Peyer's patch (tissue), 4 donors: ENCODE measurements at places on chromosomes 1 and 21. TPM values are rescaled to one million over a fixed set of nuclear protein-coding genes. Genes with fewer than 3 reads are reported as not detected.
A peak's percentile ranks its signal among the peaks of the same experiment; 100 is the strongest.

GRCh38 chr1:60825593-60825992 is 256.8 kb upstream of the NFIA start:
- H3K36me3 ChIP-seq, result no peaks in the 10 kb centered on the region
- no peak overlapping the region for H3K27ac ChIP-seq
- no peak overlapping the region for H3K4me3 ChIP-seq

DNA sequence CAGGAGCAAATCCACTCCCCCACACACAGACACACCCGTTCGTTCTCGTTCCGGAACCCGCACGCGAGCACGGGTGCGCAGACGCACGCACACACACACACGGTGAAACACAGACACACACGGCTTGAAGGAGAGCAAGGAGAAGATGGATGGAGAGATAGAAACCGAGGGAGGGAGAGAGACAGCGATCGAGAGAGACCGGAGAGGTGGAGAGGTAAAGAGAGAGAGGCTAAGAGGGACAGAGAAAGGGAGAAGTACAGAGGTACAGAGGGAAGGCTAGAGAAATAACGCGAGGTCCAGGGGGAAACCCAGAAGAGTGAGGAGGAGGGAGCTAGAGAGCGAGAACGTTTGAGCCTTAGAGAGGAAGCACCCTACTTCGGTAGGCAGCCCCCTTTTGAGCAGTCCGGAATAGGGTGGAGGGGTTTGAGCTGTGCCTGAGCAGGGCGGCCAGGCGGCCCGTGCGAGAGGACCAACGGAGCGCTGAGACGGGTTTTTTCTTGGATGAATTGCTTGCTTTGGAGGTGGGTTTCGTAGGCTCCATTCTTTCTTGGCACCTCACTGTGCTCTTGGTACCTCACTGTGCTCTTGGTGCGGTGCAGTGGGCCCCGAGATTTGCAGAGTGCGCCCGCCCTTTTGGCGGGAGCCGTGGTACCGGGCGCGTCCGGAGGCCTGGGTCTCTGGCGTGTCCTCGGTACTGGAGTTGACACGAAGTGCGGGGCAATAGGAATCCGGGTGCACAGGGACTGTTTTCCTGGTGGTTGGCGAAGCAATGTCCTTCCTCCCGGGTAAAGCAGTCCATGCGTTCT is 88.4 kb upstream of the RHOU start:
- H3K4me3 ChIP-seq, result peak overlapping the region; percentile 46
- peaks cover 20% of the 10 kb centered on the region for H3K4me1 ChIP-seq
- H3K36me3 ChIP-seq, result no peaks in the 10 kb centered on the region
- no peak overlapping the region for H3K27ac ChIP-seq

The RPE65 gene
- total RNA-seq, result not detected

GRCh38 chr1:223091896-223092295 is 51.2 kb downstream of the TLR5 start:
- no peaks in the 10 kb centered on the region for H3K36me3 ChIP-seq
- H3K4me3 ChIP-seq, result no peak overlapping the region
- H3K27me3 ChIP-seq, result no peaks in the 10 kb centered on the region
- no peaks in the 10 kb centered on the region for H3K4me1 ChIP-seq

DNA sequence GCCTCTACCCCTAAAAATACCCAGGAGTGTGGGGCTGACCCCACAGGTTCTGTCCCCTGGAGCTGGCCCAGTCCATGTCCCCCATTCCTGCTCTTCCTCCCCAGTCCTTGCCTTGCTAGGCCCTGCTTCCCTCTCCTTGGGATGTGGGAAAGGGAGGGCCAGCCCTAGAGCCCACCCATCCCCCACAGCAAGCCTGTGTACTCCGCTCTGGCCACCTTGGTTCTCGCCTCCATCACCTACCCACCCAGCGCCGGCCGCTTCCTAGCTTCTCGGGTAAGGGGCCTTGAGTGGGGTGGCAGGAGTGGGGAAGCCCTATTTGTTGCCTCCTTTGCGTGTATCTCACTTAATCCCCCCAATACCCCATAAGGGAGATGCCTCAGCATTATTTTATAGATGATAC is 6.7 kb downstream of the CLCNKB start:
- H3K4me3 ChIP-seq, result no peak overlapping the region
- no peaks in the 10 kb centered on the region for H3K27me3 ChIP-seq
- H3K4me1 ChIP-seq, result no peaks in the 10 kb centered on the region
- H3K27ac ChIP-seq, result no peak overlapping the region

GRCh38 chr1:212315184-212315583 is 30.0 kb downstream of the PPP2R5A start:
- no peak overlapping the region for H3K4me3 ChIP-seq
- H3K27ac ChIP-seq, result no peak overlapping the region
- no peaks in the 10 kb centered on the region for H3K36me3 ChIP-seq
- peaks cover 6% of the 10 kb centered on the region for H3K4me1 ChIP-seq

The MX2 gene
- 17.7 TPM for total RNA-seq

GRCh38 chr1:114353262-114353661 is 157.7 kb downstream of the TRIM33 start:
- no peak overlapping the region for H3K27ac ChIP-seq
- DNase-seq, result no peak
- H3K27me3 ChIP-seq, result no peaks in the 10 kb centered on the region

DNA sequence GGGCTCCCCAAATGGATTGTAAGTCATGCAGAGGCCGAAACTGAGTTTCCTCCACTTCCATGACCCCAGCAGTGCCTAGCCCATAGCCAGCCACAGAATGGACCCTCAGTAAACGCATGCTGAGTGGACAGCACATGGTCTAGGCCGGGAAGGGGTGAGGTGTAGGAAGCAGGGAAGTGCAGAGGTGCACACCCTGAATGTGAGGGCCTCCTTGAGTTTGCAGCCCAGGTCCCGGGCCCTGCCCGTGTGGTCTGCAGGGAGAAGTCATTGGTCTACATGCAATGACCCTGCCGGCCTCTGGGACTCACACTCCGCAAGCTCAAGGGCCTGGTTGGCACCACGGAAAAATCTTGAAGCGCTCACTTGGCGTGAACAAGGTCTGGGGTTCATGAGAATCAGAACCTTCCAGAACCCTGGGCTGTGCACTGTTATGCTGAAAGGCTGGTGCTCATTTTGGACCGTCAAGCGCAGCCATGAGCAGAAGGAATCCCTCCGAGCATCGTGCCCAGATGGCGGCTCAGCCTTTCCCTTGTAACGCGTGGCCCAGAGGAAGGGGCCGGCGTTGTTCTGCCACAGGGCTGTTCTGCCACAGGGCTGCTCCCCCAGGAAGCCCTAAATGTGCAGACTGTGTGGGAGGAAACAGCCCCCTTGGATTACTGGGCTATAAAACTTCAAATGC is 66.4 kb downstream of the PSMG1 start:
- no peaks in the 10 kb centered on the region for H3K36me3 ChIP-seq
- no peaks in the 10 kb centered on the region for H3K4me1 ChIP-seq
- no peak overlapping the region for H3K4me3 ChIP-seq
- H3K27ac ChIP-seq, result no peak overlapping the region
- no peaks in the 10 kb centered on the region for H3K27me3 ChIP-seq

DNA sequence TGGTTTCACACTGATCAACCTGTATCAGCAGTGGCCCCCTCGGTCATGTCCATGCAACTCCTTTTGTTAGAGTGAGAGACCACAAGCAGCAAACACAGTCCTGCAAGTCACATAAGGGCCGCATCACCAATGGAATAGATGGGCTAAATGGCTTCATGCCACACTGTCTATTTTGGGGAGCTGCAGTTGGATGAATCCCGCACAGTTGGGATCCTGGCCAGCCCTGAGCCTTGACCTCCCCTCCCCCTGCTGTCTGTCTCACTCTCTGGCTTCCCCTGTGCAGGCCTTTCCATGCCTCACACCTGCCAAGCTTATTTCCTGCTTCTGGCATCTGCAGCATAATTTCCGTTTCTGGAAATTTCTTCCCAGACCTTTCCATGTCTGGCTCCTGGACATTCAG is 57.0 kb downstream of the CNIH3 start:
- H3K27me3 ChIP-seq, result no peaks in the 10 kb centered on the region
- no peaks in the 10 kb centered on the region for H3K36me3 ChIP-seq
- no peak overlapping the region for H3K4me3 ChIP-seq
- H3K27ac ChIP-seq, result no peak overlapping the region

The CFHR5 gene
- not detected for total RNA-seq

GRCh38 chr21:36839123-36839522 is 127.3 kb downstream of the HLCS start:
- no peak overlapping the region for H3K4me3 ChIP-seq
- DNase-seq, result no peak
- H3K27me3 ChIP-seq, result no peaks in the 10 kb centered on the region
- H3K4me1 ChIP-seq, result no peaks in the 10 kb centered on the region
- H3K36me3 ChIP-seq, result no peaks in the 10 kb centered on the region

GRCh38 chr1:181541458-181541857 is 58.1 kb downstream of the CACNA1E start:
- H3K4me3 ChIP-seq, result no peak overlapping the region
- no peak for DNase-seq
- H3K27me3 ChIP-seq, result no peaks in the 10 kb centered on the region
- H3K27ac ChIP-seq, result no peak overlapping the region
- H3K36me3 ChIP-seq, result no peaks in the 10 kb centered on the region

DNA sequence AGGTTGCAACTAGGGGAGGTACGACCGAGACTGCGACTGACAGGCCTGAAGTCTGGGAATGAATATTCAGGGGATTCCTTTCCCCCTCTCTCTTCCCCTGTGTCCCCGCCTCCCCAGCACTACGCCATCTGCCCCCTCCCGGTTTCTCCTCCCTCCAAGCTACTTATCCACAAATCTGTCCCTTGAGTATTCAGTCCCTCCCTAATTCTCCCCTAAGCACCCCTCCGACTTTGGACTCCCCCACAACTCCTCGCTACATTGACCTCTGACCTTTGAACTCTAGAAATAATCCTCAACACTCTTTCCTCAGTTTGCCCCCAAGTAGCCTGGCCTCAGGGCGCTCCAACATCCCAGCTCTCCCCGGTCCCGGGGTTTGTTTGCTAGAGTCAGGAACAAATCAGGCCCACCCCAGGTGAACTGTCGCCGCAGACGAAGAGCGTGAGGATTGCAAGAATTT is 393 bp downstream of the LYSMD1 start:
- H3K4me3 ChIP-seq, result peak overlapping the region; percentile 76
- no peaks in the 10 kb centered on the region for H3K27me3 ChIP-seq
- no peaks in the 10 kb centered on the region for H3K36me3 ChIP-seq
- DNase-seq, result peak; percentile 59
- peak overlapping the region; percentile 79 for H3K27ac ChIP-seq

The CPT2 gene
- 134 TPM for total RNA-seq

The APCS gene
- not detected for total RNA-seq

DNA sequence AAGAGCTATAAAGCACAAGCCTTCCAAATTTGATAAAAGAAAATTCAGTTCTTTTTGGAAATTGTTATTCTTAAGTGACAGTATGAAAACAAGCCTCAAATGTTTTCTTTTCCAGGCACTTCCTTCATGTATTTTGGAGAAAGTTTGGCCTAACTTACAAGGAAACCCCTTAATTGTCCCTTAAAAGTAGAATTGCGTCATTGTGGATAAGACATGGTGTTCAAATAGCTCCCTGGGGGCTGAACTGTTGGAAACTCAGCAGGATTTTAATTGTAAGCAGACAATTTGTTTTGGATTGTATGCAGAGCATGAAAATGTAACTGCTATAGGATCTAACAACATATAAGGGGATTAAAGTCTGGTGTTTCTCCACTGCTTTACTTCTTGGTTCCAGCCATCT is 35.4 kb upstream of the FGGY start:
- no peak for DNase-seq
- no peaks in the 10 kb centered on the region for H3K36me3 ChIP-seq
- no peak overlapping the region for H3K27ac ChIP-seq
- no peaks in the 10 kb centered on the region for H3K4me1 ChIP-seq
- H3K27me3 ChIP-seq, result no peaks in the 10 kb centered on the region

DNA sequence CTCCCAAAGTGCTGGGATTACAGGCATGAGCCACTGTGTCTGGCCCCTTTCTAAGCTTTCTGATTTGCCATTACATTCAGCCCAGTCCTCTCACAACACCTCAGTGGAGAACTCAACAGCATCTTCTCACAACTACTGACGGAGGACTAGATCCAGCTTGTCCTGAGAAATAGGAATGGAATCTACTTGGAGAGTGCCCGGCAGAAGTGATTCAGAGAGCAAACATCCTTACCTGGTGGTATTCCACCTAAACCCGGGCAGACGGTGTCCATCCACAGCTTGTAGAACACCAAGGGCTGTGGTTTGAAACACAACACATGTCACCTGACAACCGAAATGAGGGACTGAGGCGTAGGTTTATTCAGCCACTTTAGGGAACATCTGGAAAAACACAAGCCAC is 28.8 kb upstream of the CCSAP start:
- H3K36me3 ChIP-seq, result no peaks in the 10 kb centered on the region
- H3K27ac ChIP-seq, result no peak overlapping the region
- no peak overlapping the region for H3K4me3 ChIP-seq
- no peak for DNase-seq
- no peaks in the 10 kb centered on the region for H3K4me1 ChIP-seq
- H3K27me3 ChIP-seq, result no peaks in the 10 kb centered on the region

The FALEC gene
- total RNA-seq, result not detected

- no peak overlapping the region for H3K4me3 ChIP-seq
- H3K27me3 ChIP-seq, result no peaks in the 10 kb centered on the region
- H3K36me3 ChIP-seq, result no peaks in the 10 kb centered on the region
- no peak for DNase-seq
- H3K27ac ChIP-seq, result peak overlapping the region; percentile 33
Observed at GRCh38 chr1:2274231-2274928, 46.3 kb downstream of the SKI start.

The MSH4 gene
- total RNA-seq, result not detected
